ENCODE measurements at places on chromosomes 3 and 15.

DNA sequence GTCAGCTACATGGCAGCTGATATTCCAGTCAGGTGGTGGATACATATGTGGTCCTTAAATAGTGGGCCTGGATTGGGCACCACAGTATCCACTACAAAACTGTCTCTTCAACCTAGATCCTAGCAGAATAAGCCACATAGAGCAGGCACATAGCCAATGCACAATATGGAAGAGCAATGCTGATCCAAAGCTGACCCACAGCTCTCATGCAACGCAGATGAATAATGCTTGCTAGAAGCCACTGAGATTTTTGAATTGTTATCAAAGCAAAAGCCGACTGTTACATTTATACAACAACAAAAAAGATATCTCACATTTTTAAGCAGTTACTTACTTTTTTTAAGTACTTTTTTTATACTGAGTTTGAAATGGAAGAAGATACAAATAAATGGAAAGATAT is 11.2 kb downstream of the CNTN3 start:
- no peak for DNase-seq

DNA sequence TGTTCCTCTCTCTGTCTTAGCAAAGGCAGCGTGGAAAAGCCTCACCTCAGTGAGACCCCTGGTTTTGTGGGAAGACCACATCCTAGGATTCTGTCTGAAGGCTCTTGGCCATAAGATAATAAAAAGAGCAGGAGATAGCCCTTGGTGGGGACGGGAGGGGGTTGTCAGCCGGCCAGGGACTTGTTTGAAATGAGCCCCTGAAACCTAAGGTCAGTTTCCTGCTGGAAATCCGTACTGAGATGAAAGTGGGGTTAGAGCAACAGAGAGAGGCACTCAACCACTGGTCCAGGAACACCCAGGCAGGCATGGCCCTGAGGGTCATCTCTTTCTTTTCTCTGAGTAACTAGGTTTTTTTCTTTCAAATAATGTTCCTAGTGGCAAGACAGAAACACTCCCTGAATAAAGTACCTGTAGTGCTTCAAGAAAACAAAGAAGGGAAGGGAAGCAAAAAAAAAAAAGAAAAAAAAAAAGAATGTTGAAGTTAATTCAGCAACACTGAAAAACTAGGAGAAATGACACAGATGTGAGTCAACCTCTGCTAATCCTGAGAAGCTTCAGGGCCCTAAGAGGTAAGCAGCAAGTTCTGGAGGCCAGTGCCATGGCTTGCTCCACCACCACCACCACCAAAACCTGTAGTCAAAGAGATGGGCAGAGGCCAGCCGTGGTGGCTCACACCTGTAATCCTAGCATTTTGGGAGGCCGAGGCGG is 3.2 kb downstream of the ITGB5 start:
- DNase-seq: no peak

DNA sequence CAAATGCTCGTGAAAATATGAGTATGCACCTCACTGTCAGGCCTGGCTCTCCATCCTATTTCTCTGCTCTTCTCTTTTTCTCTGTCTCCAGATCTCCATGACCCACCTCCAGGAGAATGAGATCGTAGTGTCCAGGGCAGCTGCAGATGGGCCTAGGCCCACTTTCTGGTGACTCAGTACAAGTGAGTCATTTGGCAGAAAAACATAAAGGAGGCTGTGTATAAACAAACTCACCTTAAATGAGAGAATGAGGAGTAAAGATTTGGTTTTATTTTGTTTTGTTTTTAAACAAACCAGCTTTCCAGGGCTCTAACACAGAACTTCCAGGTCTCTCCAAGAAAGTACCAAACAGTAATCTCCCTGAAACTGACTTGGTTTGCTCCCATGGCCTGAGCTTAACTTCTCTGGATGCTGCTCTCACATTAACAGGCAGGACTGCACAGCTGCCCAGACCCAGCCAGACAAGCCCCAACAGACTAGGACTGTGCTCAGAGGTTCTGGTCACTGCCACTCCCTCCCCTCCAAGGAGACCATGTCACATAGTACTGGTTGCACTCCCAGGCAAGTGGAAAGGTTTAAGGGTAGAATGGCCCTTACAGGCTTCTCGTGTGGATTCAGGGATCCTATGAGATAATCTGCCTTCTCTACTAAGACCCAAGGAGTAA is 1.5 kb upstream of the HEG1 start:
- no peak for DNase-seq

DNA sequence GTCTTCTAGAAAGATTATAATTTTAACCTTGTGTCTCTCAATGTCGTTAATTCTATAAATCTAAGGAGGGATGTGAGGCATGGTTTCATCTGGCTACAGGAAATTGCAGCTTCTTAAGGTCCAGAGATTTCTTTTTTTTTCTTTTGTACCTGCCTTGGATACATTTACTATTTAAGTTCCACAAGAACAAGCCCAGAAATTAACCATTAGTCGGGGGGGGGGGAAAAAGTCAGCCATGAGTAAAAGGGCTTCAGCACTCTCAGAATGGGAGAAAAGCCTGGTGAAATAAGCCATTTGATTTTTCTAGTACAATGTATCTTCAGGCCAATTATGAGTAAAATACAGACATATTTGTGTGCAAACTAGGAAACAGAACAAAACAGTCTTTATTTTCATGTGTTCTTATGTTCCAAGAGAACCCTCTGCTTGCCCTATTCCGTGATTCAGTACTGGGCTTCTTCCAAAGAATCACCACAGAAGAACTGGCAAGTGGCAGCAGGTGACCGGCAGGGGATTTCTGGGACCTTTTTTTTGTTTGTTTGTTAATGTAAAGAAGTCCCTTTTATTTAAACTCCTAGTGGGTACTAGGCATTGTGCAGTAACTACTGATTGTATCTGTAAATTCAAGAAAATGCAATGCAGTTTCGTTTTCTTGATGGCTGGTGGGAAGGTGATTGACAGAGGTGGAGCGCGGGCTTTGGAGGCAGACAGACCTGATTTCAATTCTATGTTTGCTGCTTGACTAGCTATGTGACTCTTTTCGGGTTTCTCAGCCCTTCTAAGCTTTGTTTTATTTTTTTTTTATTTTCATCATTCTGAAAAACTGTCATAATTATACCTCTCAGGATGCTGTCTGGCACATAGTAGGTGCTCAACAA is 82.5 kb downstream of the PEX5L start:
- DNase-seq: no peak

DNA sequence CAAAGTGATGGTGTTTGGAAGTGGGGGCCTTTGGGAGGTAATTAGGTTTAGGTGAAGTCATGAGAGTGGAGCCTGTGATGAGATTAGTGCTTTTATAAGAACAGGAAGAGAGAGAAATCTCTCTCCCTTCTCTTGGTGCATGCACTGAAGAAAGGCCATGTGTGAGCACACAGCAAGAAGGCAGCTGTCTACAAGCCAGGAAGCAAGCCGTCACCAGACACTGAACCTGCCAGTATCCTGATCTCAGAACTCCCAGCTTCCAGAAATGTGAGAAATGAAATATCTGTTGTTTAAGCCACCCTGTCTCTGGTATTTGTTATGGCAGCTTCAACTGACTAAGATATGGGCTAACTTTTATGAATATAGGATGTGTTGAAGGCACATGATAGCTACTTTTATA is 72.6 kb downstream of the REC114 start:
- DNase-seq: no peak

DNA sequence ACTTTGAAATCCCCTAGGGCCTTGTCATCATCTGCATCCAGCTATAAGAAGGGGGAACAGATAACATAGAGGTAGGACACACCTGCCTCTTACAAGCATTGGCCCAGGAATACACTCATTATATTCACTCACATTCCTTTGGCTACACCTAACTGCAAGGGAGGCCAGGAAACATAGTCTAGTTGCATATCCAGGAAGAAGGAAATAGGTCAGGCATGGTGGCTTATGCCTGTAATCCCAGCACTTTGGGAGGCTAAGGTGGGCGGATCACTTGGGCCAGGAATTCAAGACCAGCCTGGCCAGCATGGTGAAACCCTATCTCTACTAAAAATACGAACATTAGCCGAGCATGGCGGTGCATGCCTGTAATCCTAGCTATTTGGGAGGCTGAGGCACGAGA is 48.8 kb downstream of the GTPBP8 start:
- no peak for DNase-seq

DNA sequence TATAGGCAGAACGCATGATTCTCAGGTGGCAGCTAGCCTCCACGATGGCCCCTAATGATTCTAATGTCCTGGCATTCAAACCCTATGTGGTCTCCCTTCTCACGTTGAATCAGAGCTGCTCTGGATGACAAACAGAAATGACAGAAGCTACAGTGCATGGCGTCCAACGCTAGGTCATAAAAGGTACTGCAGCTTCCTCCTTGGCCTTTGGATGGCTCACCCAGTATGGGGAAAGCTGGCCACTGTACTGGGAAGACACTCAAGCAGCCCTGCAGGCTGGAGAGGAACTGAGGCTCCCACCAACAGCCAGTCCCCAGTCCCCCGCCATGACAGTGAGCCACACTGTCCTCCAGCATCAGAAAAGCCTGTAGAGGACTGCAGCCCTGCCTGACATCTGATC is 286.3 kb downstream of the FAM43A start:
- no peak for DNase-seq

- DNase-seq: no peak
These were observed 549 bp downstream of the C3orf18 start for GRCh38 chr3:50567011-50567385.

GRCh38 chr3:127158614-127159229 is 34.2 kb upstream of the PRR23E start:
- peak; percentile 42 for DNase-seq

- no peak for DNase-seq
These were observed 298.0 kb upstream of the PROK2 start for GRCh38 chr3:72082776-72083462.

GRCh38 chr3:46135475-46135874 is 72.6 kb downstream of the CCR1 start:
- no peak for DNase-seq

GRCh38 chr3:189353988-189354889 is 182.5 kb downstream of the TPRG1 start:
- DNase-seq: no peak

- no peak for DNase-seq
These were observed 110.7 kb downstream of the RSRC1 start for GRCh38 chr3:158220575-158220974.

- DNase-seq: no peak
These were observed 78.2 kb upstream of the VEPH1 start for GRCh38 chr3:157581371-157581770.

DNA sequence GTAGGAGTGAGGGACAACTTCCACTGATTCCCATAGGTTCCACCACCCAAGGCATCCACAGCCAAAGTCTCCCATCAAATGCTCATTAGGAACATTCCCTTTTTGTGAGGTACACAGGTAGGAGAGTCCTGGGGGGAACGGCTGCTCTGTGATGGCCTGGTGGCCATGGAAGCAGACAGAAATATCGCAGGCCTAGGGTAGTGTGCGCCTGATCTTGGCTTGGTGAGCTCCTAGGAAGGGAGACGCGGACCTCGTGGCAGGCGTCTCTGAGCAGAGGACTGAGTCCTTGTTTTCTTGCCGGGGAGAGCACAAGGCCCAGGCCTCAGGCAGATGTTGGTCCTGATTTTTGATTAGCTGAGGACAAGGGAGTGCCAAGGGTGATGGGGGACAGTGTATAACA is 99.5 kb downstream of the SNRPN start:
- DNase-seq: peak; percentile 30

DNA sequence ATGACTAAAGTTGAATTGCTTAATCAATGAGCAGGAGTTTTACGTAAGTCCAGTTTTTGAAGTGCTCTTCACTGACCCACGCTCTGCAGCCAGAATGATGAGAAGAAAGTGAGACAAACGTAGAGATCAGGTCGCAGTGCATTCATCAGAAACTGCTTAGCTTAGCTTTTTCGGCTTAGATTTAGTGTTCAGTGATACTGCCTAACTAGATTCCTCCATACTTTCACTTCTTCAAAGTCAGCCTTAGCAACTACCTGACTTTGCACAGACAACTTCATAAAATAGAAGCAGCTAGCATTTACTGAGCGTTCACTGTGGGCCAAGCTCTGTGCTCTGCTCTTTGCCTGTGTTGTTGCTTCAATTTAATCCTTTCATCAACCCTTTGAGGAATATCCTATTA is 116.1 kb downstream of the KCNH8 start:
- DNase-seq: no peak

- no peak for DNase-seq
These were observed 39.6 kb downstream of the SCAP start for GRCh38 chr3:47436180-47436579.

DNA sequence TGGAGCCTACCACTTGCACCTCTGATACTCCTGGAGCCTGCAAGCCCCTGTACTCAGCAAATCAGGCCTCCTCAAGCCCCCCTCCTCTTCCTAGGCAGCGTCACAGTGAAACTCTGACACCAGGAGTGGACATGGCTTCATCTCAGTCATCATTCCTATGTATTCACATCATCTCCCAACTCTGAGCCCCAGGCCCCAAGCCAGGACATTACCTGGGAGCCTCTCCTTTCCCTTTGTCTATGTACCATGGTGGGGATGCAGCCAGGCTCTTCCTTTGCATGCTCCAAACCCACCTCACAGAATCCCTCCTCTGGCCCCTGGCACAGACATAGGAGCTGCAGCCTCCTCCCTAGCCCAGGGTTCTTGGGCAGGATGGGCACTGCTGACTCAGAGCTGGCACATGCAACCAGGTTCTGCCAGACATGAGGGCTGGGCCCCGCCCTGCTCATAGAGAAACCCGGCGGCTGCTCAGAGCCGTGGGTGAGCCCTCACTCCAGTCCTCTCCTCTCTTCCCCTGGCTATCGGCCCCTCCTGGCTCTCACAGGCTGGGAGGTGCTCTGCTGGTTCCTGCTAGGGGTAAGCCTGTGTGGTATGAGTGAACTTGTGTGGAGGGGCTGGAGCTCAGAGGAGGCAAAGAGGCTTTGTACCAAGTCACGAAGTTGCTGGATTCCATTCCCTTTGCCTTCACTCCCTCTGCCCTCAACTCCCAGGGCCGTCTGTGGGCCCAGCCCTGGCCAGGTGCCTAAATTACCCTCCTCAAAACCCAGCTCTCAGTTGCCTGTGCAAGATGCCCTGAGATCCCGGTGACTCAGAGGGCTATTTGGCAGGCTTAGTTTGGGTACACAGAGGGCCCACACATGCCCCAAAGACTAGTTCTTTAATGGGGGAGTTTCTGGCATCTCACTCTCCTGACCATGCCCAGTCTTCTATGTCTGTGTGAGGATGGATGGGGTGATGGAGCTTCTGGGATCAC is 1.9 kb upstream of the PLCD1 start:
- DNase-seq: peak; percentile 87

DNA sequence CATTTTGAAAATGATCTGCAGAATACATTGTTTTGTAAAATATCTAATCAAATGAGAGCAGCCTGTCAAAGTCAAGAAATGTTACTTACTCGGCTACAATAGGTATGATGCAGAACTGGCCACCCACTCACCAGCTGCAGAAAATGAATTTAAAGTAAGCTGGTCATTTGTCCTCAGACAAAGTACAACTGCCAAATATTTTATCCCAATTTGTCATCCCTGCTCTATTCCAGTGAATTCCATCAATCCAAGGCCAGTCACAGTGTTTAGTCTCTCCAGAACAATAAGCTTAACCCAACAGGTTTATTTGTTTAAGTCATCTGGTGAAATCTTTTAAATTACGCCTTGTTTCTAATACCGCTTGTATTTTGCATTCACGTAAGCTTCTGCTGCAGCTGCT is 46.6 kb upstream of the TCF12 start:
- DNase-seq: no peak
